ENCODE measurements at places on chromosomes 3 and 15.

- no peaks in the 10 kb centered on the region for H3K36me3 ChIP-seq
- no peak overlapping the region for H3K27ac ChIP-seq
- H3K27me3 ChIP-seq, result no peaks in the 10 kb centered on the region
- H3K4me1 ChIP-seq, result peaks cover 31% of the 10 kb centered on the region
Observed at GRCh38 chr3:9213019-9213634, 36.3 kb downstream of the SRGAP3 start.

DNA sequence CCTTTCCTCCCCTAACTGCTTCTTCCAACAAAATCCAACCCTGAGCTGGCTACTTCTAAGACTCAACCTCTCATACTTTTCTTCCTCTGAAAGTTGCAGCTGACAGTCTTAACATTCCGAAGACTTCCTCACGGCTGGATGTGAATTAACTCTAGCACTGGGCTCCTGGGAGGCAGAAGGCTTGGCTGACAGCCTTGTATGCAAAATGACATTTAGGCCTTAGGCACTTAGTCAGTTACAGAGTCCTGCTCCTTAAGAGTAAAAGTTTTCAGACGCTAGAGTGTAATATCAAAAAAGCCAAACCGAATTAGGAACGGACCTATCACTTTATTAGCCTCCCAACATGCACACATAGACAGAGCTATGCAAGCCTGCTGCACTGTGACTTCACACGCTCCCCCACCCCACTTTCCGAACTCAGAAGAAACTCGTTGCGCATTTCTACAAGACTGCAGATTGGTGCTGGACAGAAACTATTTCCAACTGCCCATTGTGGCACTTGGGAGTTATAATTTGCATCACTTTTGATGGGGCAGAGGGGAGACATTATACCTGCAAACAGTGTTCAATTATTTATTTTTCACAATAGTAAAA lies 15.5 kb upstream of the ANXA2 start:
- H3K4me3 ChIP-seq, result no peak overlapping the region
- no peaks in the 10 kb centered on the region for H3K27me3 ChIP-seq
- no peak for DNase-seq
- peak overlapping the region; percentile 56 for H3K27ac ChIP-seq
- H3K4me1 ChIP-seq, result peaks cover 25% of the 10 kb centered on the region
- no peaks in the 10 kb centered on the region for H3K36me3 ChIP-seq

GRCh38 chr15:58447271-58448010 lies 15.7 kb downstream of the LIPC start:
- DNase-seq, result no peak
- H3K36me3 ChIP-seq, result no peaks in the 10 kb centered on the region
- H3K27me3 ChIP-seq, result no peaks in the 10 kb centered on the region
- no peak overlapping the region for H3K4me3 ChIP-seq

- no peak overlapping the region for H3K4me3 ChIP-seq
- no peaks in the 10 kb centered on the region for H3K27me3 ChIP-seq
- H3K36me3 ChIP-seq, result no peaks in the 10 kb centered on the region
- no peak for DNase-seq
- H3K27ac ChIP-seq, result no peak overlapping the region
Observed at GRCh38 chr15:91040856-91041255, 18.5 kb upstream of the VPS33B start.

DNA sequence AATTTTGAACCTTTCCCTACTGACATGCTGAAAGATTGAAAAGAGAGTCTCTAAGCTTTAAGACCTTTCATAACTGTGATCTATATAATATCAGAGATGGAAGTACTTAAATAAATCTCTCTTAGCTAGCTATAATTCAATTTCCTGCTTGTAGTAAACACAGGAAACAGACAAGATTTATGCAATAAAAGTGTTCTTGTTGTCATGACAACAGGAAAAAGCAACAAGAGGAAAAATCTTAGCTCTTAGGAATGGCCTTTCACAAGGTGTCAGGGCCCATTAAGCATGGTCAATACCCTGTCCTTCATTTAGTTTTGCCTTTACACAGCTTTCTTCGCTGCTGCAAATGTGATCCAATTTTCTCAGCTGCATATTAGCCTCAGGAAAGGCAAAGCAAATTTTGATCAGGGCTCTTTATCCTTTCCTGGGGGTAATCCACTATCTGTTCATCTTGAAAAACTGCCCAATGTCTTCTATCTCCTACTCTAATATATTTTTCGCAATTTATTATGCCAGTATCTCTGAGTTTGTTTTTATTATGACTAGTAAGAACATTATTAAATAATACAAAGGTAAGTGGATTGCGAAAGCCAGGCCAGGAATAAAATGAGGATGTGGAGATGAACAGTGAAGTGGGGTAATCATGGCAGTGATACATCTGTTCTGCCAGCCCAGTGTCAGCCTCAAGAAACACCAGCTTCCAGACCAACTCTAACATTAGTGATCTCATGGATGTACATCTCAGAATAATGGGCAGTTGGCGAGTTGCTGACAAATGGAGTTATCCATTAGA lies 28.7 kb downstream of the SIDT1 start:
- no peak overlapping the region for H3K4me3 ChIP-seq
- H3K4me1 ChIP-seq, result peaks cover 20% of the 10 kb centered on the region
- H3K36me3 ChIP-seq, result no peaks in the 10 kb centered on the region
- no peaks in the 10 kb centered on the region for H3K27me3 ChIP-seq

DNA sequence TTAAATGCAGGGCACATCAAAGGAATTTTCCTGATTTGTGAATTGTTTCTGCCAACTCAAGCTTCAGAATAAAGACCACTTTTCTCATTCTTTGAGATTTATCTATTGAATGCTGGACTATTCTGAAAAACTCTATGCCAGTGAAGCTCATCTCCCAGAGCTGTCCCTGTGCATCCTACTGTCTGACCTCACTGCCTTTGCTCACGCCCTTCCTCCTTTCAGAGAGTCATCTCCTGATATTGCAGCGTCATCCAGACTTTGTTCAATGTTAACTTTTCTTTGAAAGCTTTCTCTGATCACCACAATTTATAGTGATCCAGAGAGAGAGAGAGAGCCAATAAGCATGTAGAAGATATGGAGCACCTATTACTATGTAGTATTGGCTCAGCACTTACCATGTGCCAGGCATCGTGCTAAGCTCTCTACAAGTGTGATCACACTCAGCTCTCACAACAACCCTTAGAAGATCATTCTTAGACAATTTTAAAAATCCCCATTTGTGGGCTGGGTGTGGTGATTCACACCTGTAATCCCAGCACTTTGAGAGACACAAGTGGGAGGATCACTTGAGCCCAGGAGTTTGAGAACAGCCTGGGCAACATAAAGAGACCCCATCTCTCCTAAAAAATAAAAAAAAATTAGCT lies 30.2 kb upstream of the TLE3 start:
- no peaks in the 10 kb centered on the region for H3K36me3 ChIP-seq
- H3K4me1 ChIP-seq, result no peaks in the 10 kb centered on the region
- no peak overlapping the region for H3K4me3 ChIP-seq
- no peak for DNase-seq
- H3K27ac ChIP-seq, result no peak overlapping the region

- no peaks in the 10 kb centered on the region for H3K36me3 ChIP-seq
- H3K4me3 ChIP-seq, result no peak overlapping the region
- H3K4me1 ChIP-seq, result peaks cover 15% of the 10 kb centered on the region
- no peaks in the 10 kb centered on the region for H3K27me3 ChIP-seq
- DNase-seq, result no peak
Observed at GRCh38 chr3:53795789-53796560, 50.2 kb downstream of the CHDH start.

DNA sequence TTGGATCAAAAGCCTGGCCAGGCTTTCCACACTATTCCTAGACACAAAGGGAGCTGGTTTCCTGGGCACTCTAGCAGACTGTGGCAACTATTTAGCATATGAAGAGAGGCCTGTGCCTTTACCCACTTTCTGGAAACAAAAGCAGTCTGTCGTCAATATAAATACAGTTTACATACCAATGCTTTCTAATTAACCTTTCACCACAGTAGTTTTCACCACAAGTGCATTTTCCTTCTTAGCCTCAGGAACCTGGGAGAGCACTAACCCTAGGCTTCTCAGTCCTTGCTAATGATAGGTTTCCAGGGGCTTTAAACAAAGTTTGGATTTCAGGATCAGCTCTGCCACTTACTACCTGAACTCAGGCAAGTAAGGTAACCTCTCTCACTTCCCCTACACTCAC lies 499.1 kb downstream of the MAGI1 start:
- no peaks in the 10 kb centered on the region for H3K4me1 ChIP-seq
- no peak overlapping the region for H3K27ac ChIP-seq
- no peaks in the 10 kb centered on the region for H3K27me3 ChIP-seq
- H3K36me3 ChIP-seq, result no peaks in the 10 kb centered on the region
- no peak overlapping the region for H3K4me3 ChIP-seq
- DNase-seq, result no peak

DNA sequence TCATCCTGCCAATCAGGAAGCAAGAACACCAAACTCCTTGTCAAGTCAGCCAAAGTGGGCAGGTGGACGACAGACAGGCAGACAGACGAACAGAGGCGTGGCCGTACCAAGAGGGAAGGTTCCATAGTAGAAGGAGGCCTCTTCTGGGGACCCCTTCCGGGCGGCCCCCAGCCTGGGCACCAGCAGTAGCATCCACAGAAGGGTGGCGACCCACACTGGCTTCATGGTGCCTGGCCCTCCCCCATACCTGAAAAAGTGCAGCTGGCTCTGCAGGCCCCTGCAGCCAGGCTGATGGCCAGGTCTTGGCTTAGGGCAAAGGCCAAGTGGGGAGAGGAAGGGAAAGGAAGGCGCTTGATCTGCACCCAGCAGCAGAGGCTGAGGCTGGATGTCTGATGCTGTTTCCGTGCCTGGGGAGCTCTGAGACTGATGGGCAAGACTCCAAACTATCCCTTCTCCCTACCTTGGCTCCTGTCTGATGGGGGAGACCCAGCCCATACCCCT lies 607 bp downstream of the LCTL start:
- H3K4me1 ChIP-seq, result peaks cover 25% of the 10 kb centered on the region
- no peaks in the 10 kb centered on the region for H3K36me3 ChIP-seq
- no peaks in the 10 kb centered on the region for H3K27me3 ChIP-seq
- no peak for DNase-seq
- H3K4me3 ChIP-seq, result no peak overlapping the region

- no peaks in the 10 kb centered on the region for H3K4me1 ChIP-seq
- H3K27me3 ChIP-seq, result no peaks in the 10 kb centered on the region
- no peaks in the 10 kb centered on the region for H3K36me3 ChIP-seq
Observed at GRCh38 chr15:94631608-94632007, 400.2 kb downstream of the MCTP2 start.

GRCh38 chr3:30730967-30731366 lies 124.6 kb downstream of the TGFBR2 start:
- H3K36me3 ChIP-seq, result no peaks in the 10 kb centered on the region
- H3K4me3 ChIP-seq, result no peak overlapping the region
- H3K4me1 ChIP-seq, result no peaks in the 10 kb centered on the region
- no peak for DNase-seq
- H3K27me3 ChIP-seq, result no peaks in the 10 kb centered on the region
